ENCODE measurements at places on chromosomes 16 and 17.

GRCh38 chr17:67922503-67922902 is 73.8 kb downstream of the C17orf58 start:
- no peak for DNase-seq

GRCh38 chr17:42989141-42989540 is 8.8 kb downstream of the RUNDC1 start:
- no peak for DNase-seq

DNA sequence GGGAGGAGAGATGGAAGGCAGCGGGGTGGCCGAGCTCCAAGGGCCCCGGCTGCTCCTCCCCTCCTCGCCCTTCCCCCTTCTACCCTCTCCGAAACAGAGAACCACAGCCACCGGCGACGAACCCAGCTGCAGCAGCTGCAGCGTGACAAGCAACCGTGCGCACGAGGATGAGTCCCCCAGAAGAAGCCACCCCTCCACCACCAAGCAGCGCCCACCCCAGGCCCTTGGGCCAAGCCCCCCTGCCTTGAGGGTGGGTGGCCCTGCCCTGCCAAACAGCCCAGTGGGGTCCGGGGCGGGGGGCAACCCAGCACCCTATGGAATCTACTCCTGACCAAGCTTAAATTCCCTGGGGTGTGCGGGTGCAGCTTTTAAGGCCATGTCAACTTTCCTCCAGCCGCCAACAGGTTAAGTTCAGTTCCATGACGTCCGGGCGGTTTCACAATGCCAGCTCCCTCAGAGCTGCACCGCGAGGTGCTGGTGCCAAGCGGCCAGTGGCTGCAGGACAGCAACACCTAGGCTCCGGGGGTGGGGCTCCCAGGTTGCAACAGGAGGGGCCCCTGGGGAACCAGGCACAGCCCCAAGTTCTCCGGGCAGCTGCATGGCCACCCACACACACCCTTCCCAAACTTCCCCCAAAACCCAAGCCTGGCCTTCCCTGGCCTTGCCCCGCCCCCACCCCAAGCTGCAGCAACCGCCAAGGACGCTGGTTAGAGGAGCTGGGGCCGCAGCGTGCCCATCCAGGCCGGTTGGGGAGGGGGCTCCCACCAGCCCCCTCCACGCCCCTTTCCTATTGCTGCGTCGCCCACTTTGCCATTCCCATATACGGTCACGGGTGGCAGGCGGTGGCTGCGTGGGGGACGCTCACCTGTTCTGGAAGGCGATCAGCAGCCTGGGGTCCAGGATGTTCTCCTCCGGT is 2.0 kb downstream of the CBX4 start:
- DNase-seq, result peak; percentile 75

DNA sequence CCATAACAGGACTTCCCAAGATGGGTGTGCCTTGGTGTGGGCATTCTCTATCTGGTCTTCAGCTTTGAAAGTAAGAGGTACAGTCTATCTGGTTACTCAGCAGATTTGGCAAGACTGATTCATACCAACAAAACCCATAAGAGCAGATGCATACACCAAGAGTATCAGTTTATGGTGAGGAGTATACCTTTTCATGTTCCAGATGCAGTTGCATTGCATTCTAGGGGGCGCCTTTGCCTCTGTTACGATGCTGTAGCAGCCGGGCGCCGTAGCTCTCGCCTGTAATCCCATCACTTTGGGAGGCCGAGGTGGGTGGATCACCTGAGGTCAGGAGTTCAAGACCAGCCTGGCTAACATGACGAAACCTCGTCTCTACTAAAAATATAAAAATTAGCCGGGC is 31.1 kb upstream of the CARMIL2 start:
- no peak for DNase-seq

DNA sequence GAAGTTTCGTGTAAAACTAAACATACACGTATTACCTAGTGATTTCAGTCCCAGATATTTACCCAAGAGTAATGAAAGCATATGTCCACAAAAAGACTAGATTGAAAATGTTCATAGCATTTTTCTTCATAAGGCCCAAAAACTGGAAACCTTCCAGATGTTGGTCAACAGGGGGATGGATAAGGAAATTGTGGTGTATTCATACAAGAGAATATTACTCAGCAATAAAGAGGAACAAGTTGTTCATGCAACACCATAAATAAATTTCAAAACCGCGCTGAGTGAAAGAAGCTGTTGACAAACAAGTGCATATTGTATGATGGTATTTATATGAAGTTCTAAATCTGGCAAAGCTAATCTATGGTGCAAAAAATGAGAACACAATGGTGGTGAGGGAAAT is 54.1 kb upstream of the NFAT5 start:
- no peak for DNase-seq

GRCh38 chr16:53518550-53519416 is 15.8 kb upstream of the AKTIP start:
- DNase-seq, result peak; percentile 94

DNA sequence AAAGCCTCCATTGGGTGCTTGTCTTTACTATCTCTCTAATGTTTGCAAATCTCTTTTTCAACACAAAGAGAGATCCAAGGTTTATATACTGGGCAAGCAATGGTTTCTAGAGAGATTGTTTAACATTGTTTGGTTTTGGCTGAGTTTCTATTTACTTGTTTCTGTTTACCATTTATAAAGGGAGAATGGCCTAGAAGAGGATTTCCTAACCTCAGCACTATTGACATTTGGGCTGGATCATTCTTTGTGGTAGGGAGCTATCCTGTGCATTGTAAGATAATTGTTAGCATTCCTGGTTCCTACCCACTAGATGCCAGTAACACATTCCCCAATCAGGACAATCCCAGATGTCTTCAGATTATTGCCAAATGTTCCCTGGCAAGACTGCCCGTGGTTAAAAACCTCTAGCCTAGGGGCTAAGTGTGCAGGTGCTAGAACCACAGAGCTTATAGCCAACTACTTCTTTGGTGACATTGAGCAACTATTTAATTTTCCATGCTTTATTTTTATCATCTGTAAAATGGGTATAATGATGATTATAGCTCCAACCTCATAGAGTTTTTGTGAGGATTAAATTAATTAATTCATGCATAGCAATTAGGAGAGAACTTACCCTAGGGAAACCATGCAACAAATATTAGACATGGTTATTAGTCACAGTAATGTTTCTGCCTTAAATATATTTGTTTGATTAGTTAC is 413.9 kb upstream of the MAF start:
- DNase-seq, result no peak

DNA sequence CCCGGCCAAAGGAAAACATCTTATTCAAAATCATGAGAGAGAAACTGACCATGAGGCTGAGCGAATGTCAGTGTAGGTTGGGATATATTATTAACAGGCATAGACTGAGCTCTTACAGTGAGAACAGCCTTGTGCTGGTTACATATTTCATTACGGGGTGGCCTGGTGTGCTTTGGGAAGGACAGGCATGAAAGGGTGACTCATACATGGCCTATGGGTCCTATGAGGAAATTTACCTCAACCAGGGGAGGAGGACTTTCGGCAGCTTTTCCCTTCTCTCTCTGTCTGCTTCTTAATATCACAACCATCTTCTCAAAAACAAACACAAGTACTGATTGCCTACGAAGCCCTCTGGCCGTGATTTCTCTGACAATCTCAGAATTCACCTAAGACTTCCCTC is 579.1 kb downstream of the CDH13 start:
- no peak for DNase-seq

DNA sequence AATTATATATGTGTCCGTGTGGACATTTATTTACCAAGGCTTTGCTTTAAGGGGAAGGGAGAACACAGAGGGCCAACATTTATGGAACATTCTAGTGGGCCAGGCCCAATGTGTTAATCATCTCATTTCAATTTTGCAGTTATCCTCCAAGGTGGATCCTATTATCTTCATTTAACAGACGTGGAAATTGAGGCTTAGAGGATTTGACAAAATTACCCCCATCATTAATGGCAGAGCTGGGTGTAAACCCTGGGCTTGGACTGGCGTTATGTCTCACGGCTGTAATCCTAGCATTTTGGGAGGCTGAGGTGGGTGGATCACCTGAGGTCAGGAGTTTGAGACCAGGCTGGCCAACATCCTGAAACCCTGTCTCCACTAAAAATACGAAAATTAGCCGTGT is 26.4 kb downstream of the PITPNC1 start:
- DNase-seq, result no peak

DNA sequence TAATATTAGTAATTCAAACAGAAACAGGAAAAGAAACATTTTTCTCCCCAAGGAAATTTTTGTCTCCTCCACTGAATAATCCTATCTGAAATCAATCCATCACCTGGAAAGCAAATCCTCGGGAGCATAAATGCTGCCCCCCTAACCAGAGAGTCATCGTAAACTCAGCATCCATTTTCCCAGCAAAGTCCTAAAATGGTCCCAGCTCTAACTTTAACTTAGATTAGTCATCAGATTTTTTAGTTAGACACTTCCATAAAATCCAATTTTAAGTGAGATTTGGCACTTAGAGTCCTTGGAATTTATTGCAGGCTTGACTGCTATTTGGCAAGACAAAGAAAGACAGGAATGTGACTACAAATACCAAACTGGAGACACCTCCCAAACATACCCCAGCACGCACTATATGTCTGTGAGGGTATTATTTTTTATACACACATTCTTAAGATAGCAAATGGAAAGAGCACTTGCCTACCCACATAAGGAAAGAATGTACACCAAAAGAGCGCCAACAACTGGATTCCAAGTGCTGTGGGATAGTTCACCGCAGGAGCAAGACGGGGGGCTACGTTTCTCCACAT is 15.4 kb downstream of the SCO1 start:
- no peak for DNase-seq

- DNase-seq, result peak; percentile 85
These were observed 1.3 kb downstream of the ZNF821 start for GRCh38 chr16:71882505-71883167.

GRCh38 chr16:49858200-49859124 is 2.5 kb upstream of the ZNF423 start:
- no peak for DNase-seq

DNA sequence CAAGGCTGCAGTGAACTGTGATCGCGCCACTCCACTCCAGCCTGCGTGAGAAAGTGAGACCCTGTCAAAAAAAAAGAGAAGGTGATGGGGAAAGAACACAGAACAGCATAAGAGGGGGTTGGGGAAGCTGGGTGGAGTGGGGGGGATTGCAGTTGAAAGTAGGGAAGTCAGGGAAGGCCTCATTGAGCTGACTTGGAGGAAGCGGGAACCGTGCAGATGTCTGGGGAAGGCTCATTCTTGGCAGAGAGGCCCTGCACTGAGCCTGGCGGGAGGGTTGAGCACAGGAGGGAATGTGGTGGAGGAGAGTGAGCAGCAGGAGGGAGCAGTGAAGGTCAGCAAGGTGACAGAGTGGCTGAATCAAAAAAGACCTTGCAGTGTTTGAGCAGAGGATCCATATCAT is 26.9 kb downstream of the IL4R start:
- DNase-seq, result no peak

DNA sequence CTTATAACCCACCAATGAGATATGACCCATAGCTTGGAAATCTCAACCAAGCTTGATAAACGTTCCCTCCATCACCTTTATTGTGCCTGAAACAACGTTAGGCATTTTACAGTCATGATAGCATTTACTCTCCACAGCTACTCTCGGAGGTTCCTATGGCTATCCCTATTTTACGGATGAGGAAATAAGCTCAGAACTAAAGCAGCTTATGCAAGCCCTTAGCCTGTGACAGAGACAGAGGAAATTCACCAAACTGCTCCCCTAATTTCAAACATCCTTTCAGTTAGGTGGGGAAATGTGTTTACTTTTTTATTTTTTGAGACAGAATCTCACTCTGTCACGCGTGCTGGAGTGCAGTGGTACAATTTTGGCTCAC is 18.7 kb downstream of the DCUN1D3 start:
- no peak for DNase-seq

DNA sequence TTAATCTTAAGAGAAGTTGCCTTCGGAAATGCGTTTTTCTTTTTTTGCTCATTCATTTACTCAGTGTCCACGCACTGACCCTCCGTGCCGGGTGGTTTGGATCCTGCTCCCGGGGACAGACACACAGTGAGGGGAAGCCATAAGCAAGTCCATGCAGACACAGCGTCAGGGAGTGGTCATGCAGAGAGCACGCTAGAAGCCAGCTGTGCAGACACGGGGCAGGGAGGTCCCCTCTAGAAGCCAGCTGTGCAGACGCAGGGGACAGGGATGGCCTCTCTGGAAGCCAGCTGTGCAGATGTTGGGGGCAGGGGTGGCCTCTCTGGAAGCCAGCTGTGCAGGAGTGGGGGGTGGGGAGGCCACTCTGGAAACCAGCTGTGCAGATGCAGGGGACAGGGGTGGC is 4.8 kb downstream of the GAA start:
- no peak for DNase-seq

- DNase-seq, result no peak
These were observed 66.6 kb upstream of the TMEM97 start for GRCh38 chr17:28252436-28252835.

DNA sequence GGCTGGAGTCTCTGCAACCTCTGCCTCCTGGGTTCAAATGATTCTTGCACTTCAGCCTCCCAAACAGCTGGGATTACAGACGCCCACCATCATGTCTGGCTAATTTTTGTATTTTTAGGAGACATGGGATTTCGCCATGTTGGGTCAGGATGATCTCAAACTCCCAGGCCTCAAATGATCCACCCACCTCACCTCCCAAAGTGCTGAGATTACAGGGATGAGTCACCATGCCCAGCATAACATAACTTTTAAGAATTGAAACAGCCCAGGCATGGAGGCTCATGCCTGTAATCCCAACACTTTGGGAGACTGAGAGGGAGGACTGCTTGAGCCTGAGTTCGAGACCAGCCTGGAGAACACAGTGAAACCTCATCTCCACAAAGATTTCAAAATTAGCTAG is 2.5 kb downstream of the RSL1D1 start:
- DNase-seq, result no peak

DNA sequence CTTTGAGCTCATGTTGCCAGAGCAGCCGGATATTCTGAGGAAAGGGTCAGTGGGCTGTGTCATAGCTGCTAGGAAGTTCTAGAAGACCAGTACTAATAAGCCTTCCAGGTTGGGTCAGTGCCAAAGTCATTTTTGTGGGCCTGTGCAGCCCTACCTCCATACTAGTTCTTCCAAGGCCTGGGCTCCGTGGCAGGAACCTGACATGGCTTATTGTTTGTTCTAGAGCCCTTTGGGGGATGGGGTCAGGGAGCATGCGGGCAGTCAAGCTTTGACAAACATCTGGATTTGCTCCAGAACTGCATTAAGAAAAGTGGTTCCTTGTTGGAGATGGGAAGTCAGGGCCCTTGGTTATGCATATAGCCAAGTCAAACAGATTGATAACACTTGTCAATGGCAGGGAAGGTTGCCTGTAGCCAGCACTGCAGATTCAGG is 7.6 kb downstream of the ALKBH5 start:
- DNase-seq, result peak; percentile 3

DNA sequence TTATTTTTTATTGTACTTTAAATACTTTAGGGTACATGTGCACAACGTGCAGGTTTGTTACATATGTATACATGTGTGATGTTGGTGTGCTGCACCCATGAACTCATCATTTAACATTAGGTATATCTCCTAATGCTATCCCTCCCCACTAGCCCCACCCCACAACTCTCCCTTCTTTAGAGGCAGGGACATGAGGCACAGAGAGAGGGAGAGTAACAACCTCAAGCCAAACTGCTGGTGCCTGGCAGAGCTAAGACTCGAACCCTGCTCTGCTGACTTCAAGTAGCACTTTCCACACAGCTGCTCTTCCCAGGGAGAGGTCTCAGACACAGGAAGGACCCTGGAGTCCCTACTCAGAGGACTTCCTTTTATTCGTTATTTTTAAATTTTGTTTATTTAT is 69.4 kb downstream of the WSB1 start:
- DNase-seq, result no peak

- no peak for DNase-seq
These were observed 212.5 kb upstream of the CPHXL start for GRCh38 chr16:75938818-75939217.

GRCh38 chr16:492211-492875 is 35.2 kb upstream of the CAPN15 start:
- DNase-seq, result no peak

GRCh38 chr17:5422505-5422904 is 2.5 kb downstream of the RPAIN start:
- DNase-seq, result no peak

All from KBM-7 (cell line).